Stimulated activated CD4-positive, alpha-beta T cell treated with anti-CD3 and anti-CD28 coated beads, Interleukin-2, amount 100 ng/mL, for 24 hours (primary cell): ENCODE measurements at places on chromosomes 1 and 21.

- no peak for DNase-seq
Observed at GRCh38 chr1:176033881-176034280, 173.2 kb downstream of the COP1 start.

GRCh38 chr1:77030401-77031105, 163.3 kb downstream of the ST6GALNAC5 start:
- DNase-seq = no peak

DNA sequence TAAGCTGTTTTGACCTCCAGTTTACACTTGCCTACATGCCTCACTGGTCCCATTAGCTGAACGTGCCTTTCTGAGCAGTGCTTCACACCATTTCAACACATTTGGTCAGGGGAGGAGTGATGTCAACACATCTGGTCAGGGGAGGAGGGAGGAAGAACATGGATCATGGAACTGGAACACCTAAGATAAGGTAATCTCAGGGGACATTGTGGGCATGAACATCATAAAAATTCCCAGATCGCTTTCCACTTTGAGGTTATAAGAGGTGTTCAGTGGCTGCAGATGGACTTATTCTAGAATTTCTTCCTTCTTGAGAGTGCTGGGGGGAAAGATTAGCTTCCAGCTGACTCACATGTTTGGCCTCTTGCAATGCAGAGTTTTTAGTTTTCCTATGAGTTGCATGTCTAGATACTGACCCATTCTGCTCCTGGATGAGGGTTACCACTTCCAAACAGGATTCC, 2.0 kb downstream of the QSOX1 start:
- DNase-seq = no peak

DNA sequence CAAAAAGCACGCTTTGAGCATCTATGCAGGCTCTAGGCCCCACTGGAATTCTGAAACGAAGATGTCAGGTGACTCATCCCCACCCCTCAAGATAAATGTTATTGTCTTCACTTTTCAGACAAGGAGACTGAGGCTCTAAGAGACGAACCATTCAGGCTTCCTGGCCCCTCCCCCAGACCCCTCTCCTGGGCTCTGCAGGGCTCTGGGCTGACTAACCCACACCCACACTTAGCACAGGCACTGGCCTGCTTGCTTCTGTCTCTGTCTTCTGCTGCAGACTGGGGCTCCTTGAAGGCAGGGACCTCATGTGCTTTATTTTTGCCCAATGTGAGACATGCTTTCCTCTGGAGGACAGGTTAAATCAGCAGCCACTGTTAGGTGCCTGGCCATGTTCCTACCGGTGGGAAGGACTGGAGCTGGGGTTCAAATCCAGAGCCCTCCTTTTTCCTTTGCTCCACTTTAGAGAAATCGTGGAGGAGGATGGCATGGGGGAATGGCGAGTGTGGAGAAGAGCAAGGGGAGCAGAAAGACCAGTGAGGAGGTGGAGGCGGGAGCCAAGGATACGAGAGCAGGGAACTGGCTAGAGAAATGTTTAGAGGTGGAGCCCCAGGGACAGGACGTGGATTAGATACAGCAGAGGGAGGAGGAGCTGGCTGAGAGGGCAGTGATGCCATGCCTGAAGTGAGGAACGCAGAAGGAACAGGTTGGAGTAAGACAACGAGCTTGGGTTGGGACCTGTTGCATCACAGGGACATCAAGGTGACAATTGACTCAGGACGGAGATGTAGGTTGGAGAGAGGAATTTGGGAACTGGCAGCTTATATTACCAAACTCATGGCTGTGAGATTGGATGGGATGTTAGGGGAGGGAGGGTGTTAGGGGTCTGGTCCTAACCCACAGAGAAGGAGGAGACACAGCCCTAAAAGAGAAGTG, 1.7 kb downstream of the TMEM125 start:
- no peak for DNase-seq

GRCh38 chr1:234570329-234571120, 39.5 kb downstream of the IRF2BP2 start:
- DNase-seq = no peak
